ENCODE measurements at places on chromosomes 6 and 20.

GRCh38 chr6:142886431-142887170 lies 58.4 kb downstream of the HIVEP2 start:
- DNase-seq, result peak; percentile 36

DNA sequence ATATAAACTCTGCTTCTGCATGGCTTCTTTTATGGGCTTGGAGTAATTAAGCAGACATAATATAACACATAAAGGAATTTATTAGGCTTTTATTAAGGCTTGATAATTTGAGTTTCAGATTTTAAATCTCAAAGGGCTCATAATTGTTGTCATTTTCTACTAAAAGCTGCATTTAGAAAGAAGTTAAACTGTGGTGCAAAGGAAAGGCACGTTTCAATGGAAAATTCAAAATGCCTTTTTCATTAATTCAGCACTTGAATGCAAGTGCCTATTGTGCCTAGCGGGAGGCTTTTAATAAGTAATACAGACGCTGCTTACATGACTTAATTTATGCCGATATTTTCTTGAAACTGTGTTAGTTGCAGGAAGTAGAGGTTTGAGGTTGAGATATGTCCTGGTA lies 431.8 kb upstream of the SOX4 start:
- no peak for DNase-seq

- no peak for DNase-seq
These were observed 41.1 kb downstream of the TFAP2A start for GRCh38 chr6:10373642-10374359.

GRCh38 chr6:21899708-21900107 lies 306.2 kb downstream of the SOX4 start:
- no peak for DNase-seq

DNA sequence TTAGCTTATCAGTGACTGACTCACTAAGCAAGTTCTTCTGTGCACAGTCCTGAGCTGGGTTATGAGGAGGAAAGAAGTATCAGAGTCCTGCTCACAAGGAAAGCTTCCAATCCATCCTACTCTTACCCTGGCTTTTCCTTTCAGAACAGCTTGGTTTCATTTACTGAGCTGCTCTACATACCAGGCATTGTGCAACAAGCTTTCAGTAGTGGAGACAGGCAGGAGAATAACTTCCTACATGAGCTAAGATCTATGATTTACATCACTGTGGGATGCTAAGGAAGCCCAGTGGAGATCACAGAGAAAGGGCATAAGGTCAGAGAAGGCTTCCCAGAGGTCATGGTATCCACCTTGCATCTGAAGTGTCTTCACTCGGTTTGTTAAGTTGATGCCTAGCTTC lies 144.5 kb downstream of the MAP3K7 start:
- no peak for DNase-seq

DNA sequence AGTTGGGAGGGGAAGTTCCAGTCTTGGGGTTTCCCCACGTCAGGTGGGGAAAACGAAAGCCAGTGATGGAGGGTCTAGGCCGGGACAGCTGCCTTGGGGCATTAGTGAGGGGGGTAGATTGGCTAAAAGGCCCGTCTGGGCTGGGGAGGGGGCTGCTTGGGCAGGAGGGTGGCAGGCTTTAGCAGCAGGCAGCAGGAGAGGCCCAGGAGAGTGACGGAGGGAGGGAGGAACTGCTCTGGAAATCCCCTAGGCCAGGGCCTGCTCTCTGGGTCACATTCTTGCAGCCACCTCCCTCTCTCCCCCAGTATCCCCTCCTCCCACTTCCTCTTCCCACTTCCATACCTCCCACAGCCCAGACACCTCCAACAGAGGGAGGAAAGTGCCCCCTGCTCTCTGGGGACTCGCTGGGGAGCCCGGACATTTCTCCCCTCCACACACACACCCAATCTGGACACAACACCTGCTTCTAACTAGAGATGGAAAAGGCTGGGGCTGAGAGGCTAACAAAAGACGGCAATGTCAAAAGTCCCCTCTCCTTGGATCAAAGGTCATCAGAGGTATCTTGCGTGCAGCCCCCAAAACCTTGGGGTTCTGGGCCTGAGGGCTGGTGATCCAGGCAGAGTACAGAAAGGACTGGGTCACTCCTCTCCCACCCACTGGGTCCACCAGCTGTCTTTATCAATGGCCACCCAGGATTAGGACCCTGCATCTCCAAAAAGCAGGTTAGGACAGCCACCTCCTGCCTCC lies 1.8 kb downstream of the NFKBIE start:
- DNase-seq, result peak; percentile 63

DNA sequence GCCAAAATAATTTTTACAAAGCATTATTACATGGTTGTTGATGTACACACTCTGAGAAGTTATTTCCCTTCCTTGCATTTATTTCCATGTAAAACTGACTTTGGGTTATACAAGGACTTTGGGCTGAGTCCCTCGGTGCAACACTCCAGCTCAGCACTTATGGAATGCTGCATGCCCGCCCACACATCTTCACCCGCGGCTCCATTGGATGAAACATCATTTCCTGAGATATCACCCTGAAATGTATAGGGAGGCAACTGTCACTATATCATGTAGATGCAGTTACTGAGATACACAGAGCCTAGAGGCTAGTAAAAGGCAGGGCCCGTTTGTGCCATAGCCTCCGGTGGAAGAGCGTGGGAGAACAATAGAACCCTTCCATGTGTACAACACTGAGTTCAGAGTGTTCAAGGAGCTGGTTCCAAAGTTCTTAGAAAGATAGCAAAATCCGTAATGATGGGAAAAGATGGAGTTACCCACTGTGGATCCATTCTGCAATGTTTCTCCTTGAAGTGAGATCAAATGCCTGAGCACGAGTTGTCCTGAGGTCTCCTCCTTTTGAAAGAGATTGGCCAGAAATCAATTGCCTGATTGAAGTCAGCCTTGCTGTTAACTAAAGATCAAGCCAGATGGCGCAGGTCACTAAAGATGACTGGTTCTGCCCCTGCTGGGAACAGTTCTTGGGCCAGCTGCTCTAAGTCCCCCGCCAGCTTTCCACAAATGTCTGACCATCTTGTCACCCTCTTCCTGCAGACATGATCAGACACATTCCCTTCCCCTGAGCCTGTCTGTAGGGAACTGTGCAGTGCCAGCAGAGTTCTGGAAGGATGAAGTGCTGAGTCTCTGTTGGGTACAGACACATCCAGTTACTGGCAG lies 100.9 kb upstream of the IYD start:
- DNase-seq, result no peak

GRCh38 chr20:18400460-18400859 lies 66.4 kb downstream of the DZANK1 start:
- no peak for DNase-seq

GRCh38 chr20:54221996-54222890 lies 14.4 kb downstream of the PFDN4 start:
- no peak for DNase-seq

DNA sequence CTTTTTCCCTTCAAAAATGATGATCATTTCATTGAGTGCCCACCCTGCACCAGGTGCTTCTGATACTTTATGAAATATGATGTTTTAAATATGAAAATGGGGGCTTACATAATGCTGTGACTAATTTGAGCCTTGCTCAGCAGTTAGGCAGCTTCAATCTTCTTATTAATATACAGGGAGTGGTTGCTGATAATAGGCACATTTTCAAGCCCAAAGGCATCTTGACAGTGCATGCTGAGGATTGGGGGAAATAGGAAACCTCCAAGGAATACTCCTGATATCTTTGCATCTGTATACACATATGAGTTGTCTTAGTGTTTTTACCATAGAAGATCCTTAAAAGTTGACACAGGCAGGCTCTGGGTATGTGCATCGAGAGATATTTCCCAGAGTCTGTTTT lies 262.3 kb upstream of the SASH1 start:
- no peak for DNase-seq

GRCh38 chr6:106747139-106747538 lies 117.8 kb downstream of the QRSL1 start:
- no peak for DNase-seq

DNA sequence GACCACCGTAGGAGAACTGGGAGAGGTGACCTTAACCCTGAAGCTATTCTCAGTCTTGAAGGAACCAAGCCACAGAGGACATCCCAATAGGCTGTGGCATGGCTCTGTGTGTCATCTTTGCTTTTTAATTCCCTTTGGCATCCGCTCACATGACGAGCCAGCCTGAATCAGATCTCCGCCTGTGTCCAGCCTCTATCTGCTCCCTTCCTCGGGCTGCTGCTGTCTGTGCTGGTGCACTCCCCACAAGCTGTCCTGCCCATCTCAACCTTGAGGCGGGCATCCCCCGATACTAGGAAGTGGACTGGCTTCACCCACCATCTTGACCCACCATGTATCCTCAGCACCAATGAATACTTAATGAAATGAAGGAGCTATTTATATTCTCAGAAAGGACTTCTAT lies 111.9 kb downstream of the SLC23A2 start:
- DNase-seq, result no peak

GRCh38 chr6:43283514-43283901 lies 14.6 kb upstream of the SLC22A7 start:
- no peak for DNase-seq

DNA sequence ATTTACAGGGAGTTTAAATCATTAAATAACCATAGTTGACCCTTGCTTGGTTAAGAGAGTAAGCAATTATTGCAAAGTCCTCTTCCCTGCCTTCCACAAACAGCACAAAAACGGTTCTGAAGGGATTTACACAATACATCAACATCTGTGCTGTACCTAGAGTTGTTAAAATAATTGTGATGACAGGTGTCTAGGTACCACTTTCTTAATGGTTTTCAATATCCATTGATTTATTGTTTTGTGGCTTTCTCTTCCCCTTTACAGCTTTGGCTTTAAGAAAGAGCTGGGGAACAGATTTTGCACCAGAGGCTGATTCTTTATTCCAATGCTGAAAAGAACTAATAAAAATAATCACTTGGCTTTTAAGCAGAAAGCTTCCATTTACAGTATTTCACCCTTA lies 598 bp upstream of the SOX4 start:
- no peak for DNase-seq

- DNase-seq, result no peak
These were observed 1.2 kb upstream of the RBM38 start for GRCh38 chr20:57389695-57390603.

Data from RCC 7860 (cell line).